ENCODE measurements at places on chromosomes 1 and 21. TPM values are rescaled to one million over a fixed set of nuclear protein-coding genes. Genes with fewer than 3 reads are reported as not detected.

Gene KCNE2
- total RNA-seq, result not detected

Gene OR2T33
- not detected for total RNA-seq

Gene IL6R
- total RNA-seq, result 9.3 TPM

Gene OR6Y1
- not detected for total RNA-seq

Gene LCE1E
- total RNA-seq, result not detected

Gene SYCP1
- total RNA-seq, result not detected

Gene SPRR2A
- total RNA-seq, result not detected

Gene PTGER3
- total RNA-seq, result 0.15 TPM

Gene TNFRSF14
- 192 TPM for total RNA-seq

- DNase-seq, result no peak
- no peaks in the 10 kb centered on the region for H3K36me3 ChIP-seq
- no peak overlapping the region for H3K4me3 ChIP-seq
- no peaks in the 10 kb centered on the region for H3K27me3 ChIP-seq
Observed at GRCh38 chr1:53087332-53088285, 25.6 kb downstream of the PODN start.

- H3K27me3 ChIP-seq, result peaks cover 7% of the 10 kb centered on the region
- H3K27ac ChIP-seq, result no peak overlapping the region
- H3K4me3 ChIP-seq, result no peak overlapping the region
- H3K4me1 ChIP-seq, result no peaks in the 10 kb centered on the region
- no peaks in the 10 kb centered on the region for H3K36me3 ChIP-seq
- DNase-seq, result no peak
Observed at GRCh38 chr1:47745715-47746609, 251.2 kb downstream of the TRABD2B start.

- H3K27ac ChIP-seq, result no peak overlapping the region
- H3K36me3 ChIP-seq, result peaks cover 5% of the 10 kb centered on the region
- H3K4me3 ChIP-seq, result no peak overlapping the region
- peaks cover 28% of the 10 kb centered on the region for H3K4me1 ChIP-seq
- no peak for DNase-seq
- peaks cover 2% of the 10 kb centered on the region for H3K27me3 ChIP-seq
Observed at GRCh38 chr1:192557841-192558595, 17.6 kb upstream of the RGS1 start.

- H3K4me1 ChIP-seq, result peaks cover 12% of the 10 kb centered on the region
- no peak for DNase-seq
- no peaks in the 10 kb centered on the region for H3K27me3 ChIP-seq
- H3K36me3 ChIP-seq, result no peaks in the 10 kb centered on the region
- peak overlapping the region; percentile 55 for H3K27ac ChIP-seq
- no peak overlapping the region for H3K4me3 ChIP-seq
Observed at GRCh38 chr1:116311193-116311592, 61.9 kb upstream of the ATP1A1 start.

DNA sequence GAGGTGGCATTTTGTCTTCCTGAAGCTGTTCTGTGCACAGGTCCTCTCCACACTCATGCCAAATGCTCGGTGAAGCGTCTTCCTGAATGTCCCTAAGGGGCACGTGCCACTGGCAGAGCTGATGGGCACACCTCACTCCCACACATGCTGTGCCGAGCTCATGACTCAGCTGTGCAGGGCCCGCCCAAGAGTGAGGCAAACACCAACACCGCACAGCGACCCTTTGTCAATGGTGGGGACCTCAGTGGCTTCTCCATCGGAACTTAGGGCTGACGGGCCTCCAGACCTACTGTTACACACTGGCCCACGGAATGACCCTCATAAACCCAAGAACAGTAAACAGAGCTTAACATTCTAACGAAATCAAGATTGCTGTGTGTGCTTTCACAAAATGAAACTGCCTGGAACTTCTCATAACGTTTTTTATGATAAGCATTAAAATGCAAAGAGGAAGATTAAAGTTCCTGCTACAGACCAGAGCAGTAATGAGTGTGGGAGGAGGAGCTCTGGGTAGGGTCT lies 89.3 kb downstream of the SIM2 start:
- H3K36me3 ChIP-seq, result no peaks in the 10 kb centered on the region
- H3K4me1 ChIP-seq, result no peaks in the 10 kb centered on the region
- no peak for DNase-seq
- no peak overlapping the region for H3K27ac ChIP-seq

DNA sequence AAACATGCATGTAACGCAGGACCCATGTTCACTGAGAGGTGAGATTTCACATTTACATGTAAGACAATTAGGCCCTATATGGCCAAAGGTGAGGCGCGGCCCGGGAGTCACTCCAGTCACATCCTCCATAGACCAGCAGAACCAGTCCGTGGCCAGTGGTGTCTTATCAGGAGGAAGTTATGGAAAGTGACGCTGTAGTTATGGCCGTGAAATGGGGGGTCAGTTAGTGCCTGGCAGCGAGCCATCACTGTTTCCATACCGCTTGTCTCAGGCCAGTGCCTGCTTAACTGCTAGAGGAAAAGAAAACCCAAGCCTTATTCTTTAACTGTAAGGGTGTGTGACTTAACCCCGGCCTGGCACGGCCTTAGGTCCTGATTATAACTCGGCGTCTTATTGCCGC lies 6.1 kb downstream of the C1orf159 start:
- H3K27ac ChIP-seq, result no peak overlapping the region
- DNase-seq, result no peak
- H3K4me1 ChIP-seq, result peaks cover 18% of the 10 kb centered on the region
- peaks cover 42% of the 10 kb centered on the region for H3K36me3 ChIP-seq

DNA sequence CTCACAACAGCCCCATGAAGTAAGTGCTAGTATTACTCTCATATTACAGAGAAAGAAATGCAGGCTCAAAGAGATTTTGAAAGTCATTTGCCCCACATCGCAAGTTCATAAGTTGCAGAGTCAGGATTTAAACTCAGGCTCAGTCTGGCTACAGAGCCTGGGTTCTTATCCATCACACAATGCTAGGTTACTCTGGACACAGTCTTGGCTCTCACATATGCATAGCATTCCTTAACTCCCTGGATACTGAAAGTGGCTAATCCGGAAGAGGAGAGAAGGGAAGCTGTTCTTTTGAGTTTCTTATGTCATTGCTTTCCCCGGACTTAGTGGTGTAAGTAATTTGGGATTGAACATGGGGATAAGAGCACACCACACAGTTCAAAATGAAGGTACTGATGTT lies 357.4 kb upstream of the PLXNA2 start:
- H3K27me3 ChIP-seq, result peaks cover 4% of the 10 kb centered on the region
- H3K27ac ChIP-seq, result no peak overlapping the region
- no peak overlapping the region for H3K4me3 ChIP-seq
- H3K4me1 ChIP-seq, result peaks cover 8% of the 10 kb centered on the region
- DNase-seq, result no peak
- H3K36me3 ChIP-seq, result no peaks in the 10 kb centered on the region

- no peak overlapping the region for H3K4me3 ChIP-seq
- H3K27me3 ChIP-seq, result no peaks in the 10 kb centered on the region
- H3K36me3 ChIP-seq, result no peaks in the 10 kb centered on the region
- H3K4me1 ChIP-seq, result no peaks in the 10 kb centered on the region
Observed at GRCh38 chr1:51690285-51690961, 73.5 kb downstream of the OSBPL9 start.

Measured in activated CD4-positive, alpha-beta T cell treated with anti-CD3 and anti-CD28 coated beads, Interleukin-2, amount 10 ng/mL, durations not matched to agents 7 days and 5 days (primary cell).